ENCODE measurements at places on chromosomes 1 and 21.

DNA sequence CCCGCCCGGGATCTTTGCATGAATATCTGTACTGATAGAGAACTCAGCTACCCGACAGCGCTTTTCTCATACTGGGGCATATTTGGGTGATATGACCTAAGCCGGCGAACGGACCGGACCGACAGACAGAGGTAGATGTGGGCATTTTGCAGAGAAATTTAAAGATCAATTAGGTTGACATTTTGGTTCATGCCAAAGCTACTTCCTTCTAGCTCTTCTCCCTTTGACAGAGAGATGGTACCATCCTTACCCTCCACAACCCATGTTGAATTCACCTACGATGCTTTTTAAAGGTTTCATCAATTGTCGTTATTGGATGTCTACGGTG, 459 bp downstream of the ARV1 start:
- no peak for DNase-seq

DNA sequence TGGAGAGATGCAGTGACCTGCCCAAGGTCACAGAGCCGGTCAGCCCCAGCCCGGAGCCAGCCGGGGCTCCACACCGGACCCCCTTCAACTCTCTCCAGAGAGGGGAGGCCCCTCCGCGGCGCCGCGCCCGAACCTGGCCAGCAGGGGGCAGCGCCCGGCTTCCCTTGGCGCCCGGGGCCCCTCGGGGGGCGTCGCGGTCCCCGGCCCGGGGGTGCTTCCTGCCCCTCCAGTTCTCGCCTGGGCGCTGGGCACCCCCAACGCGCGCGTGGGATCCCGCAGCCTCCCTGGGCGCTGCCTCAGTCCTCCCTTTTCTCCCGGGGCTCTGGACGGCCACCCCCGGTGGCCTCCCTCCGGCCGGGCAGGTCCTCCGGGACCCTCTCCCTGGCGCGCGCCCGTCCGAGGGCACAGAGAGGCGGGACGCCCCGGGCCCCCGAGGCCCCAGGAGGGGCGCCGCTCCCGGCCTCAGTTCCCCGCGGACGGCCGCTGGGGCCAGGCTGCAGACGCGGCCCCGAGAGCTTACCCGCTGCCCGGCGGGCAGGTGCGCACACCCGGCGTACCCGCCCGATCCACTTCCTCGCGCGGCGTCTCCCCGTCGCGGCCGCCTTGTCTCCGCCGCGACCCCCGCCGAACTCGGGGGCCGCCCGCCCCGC, 406 bp downstream of the HTR1D start:
- peak; percentile 43 for DNase-seq

GRCh38 chr1:19384113-19384512, 72.0 kb downstream of the SLC66A1 start:
- no peak for DNase-seq

DNA sequence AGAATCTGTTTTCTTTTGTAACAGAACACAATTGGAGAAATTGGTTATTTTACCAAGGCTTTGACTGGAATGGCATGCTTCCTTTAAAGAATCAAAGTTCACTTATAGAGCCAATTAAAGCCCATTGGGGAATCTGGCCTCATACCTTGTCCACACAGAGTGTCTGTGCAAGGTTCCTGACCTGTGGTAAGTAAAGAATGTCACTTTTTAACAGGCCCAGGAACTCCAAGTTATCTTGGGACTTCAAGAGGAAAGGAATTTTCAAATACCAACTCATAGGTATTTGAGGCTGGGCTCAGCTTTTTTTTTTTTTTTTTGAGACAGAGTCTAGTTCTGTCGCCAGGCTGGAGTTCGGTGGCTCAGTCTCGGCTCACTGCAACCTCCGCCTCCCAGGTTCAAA, 2.3 kb upstream of the CATSPERE start:
- DNase-seq, result no peak

DNA sequence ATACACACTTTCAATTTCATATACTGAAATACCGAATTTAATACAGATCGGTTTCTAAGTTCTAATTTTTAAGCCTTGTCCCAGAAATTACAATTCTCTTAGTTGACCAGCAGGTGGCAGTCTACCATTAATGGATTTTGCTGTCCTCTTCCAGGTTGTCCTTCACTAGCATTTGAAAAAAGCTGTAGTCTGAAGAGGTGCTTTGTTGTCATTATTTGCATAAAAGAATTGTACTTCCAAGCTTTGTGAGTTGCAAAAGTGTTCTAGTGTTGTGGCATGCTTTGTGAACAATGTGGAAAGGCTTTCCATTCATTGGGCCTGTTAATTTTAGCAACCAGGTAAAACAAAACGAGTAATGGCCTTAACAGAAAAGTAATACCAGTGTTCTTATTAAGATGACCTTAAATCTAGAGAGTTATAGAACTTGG, 193.6 kb downstream of the RPS6KC1 start:
- peak; percentile 60 for DNase-seq

DNA sequence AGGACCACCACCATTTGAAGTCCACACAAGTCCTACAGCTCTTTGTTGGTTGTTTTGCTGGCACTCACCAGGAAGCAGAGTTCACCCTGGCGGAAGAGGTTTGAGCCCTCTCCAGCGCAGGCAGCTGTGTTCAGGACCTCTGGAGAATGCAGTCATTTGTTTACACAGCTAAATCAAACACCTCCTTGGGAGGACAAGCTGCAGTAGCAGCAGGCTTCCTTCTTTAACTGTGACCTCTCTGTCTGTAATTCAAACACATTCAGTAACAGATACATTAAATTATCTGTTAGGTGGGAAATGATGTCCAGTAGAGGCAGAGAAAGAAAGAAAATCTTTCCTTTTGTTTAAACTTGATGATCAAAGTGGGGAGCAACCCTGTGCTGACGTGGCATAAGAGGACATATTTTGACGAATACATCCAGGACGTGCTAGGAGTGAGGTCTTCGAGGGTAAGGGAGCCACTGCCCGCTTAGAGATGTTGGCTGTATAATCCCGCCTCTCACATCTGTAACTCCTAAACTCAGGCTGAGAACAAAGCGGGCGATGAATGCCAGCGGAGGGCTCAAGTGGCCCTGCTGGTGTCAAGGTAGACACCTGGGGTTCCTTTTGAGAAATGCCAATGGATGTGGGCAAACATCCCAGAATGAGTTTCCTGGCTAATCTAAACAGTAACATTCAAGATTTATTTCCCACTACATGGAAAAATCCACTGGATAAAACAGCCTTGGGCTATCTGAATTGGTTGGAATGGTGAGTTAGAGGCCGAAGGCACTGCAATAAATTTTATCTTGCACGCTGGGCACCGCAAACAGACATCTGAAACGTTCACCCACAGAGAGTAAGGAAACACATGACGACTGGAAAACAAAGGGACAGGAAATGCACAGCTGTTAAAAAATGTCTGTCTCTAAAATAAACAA, 51.7 kb downstream of the ABCA4 start:
- no peak for DNase-seq

DNA sequence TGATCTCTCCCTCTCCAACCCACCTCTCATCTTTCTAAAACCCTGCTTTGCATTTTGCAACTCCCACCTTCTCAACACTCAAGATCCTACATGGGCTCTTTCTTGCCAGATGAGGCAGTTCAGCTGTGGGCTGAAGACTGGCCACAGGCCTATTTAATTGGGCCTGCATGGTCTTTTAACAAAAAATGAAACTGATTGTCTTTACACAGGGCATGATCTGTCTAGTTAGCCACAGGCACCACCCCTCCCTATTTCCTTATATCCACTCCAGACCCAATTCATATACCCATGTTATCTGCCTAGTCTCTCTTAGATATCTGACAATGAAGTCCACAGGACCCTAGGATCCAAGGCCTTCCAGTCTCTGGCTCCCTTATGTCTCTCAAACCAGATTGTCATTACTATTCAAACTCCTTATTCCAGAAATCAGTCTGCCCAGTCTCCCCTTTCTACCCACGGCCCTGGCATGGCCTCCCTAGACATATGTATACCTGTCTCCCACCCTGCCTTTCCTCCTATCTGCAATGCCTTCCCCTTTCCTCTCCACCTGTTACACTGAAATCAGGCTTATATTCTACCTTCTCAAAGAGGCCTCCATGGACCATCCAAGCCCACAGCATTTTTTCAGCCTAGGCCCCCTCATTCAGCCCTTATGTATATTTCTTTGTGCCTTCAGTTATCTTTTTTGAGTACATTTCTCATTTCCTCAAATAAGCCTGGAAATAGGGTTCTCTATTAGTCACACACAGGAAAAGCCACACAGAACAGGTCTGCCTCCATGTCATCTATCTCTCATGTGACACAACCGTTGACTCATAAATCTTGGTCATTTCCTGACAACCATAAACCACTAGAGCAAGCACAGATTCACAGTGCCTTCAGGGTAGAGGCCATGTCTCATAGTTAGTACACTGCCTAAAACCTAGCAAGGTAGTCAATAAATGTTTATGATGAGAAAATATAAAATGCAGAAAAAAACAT, 39.0 kb downstream of the LPAR3 start:
- no peak for DNase-seq

DNA sequence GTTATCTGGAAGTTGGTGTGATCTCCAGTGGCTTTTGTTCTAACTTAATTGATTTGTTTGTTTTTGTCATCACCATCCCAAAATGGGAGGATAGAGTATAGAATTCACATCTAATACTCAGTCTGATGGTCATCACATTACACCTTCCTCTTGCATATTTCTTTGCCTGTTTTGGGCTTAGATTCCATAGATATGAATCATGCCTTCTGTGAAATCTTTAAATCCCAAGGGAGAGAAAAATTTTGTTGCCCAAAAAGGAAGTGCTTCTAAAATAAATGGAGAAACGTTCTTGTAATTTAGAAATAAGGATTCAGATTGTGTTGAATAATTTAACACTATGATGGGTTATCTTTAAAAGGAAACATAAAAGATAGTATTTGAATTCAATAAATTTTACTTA, 446.0 kb upstream of the LRRC7 start:
- DNase-seq, result no peak

GRCh38 chr1:31977385-31978131, 36.1 kb upstream of the KHDRBS1 start:
- DNase-seq, result no peak

- no peak for DNase-seq
These were observed 50.9 kb downstream of the MACO1 start for GRCh38 chr1:25481625-25482024.

GRCh38 chr1:199246716-199247115, 607.9 kb downstream of the PTPRC start:
- DNase-seq, result no peak

GRCh38 chr1:13513063-13513894, 524 bp downstream of the LRRC38 start:
- DNase-seq, result no peak

DNA sequence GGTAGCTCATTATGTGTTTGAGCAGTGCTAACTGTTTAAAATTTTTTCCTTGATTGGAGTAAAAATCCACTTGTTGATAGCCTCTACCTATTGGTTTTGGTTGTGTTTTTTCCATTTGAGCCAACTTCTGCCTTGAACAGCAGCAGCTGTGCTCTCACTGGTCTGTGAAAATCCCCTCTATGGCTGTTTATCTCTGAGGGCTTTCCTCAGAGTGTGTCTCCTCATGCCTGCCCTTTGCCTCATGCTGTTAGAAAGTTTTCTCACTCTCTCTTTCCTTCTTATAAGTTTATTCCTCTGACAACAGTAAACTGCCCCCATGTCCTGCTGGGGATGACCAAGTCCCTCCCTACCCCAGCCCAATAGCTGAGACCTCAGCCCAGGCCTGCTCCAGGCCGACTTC, 14.1 kb downstream of the REG4 start:
- DNase-seq, result no peak

- no peak for DNase-seq
These were observed 110.4 kb downstream of the RNF220 start for GRCh38 chr1:44515416-44515815.

DNA sequence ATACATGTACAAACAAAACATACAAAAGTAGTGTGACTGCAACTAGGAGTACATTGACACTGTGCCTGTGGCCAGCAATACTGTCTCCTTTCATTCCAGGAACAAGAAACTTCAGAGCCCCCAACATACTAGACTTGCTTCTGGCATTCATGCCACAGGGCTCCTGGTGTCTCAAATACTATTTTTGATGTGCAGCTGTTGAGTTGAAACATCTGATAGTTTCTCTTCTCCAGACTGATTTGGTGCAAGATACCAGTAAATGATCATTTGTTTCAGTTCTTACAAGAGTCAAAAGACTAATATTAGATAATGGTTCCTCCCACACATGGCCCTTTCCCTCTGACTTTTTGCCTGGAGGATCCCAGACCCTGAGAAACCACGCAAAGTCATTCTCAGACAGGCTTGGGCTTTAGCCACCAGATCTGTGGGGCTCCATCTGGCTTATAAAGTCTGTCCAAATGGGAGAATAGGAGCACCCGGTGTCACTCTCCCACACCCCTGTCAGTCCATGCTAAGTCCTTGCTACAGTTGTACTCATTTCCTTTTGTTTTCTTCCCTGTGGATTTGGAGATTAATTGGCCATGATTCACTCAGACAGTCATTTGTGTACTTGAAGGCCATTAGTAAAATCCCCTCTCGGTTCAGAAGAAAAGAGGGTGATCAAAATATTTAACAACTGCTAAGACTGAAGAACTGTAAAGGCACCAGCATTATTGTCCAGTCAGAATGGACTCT, 163.5 kb upstream of the RUNX1 start:
- DNase-seq, result no peak

- DNase-seq, result no peak
These were observed 10.6 kb upstream of the CAPZB start for GRCh38 chr1:19495799-19496526.

DNA sequence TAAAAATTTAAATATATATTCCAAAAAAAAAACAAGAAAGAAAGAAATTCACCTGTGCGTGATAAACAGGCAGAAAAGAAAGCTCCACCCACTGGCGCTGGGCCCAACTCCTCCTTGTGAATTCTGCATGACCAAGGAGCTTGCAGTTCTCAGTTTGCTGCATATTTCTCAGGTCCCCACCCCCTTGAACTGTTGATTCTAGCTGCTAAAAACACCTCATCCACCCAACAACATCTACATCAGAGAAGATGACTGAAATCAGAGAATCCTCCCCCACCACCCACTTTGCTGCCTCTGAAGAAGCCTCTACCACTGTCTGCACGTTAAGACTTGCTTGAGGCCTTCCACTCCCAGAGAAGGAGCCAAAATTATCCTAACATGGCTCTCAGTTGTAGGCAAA, 104.8 kb downstream of the RGS2 start:
- no peak for DNase-seq

- DNase-seq, result no peak
These were observed 25.4 kb downstream of the OLFM3 start for GRCh38 chr1:101971304-101971703.

DNA sequence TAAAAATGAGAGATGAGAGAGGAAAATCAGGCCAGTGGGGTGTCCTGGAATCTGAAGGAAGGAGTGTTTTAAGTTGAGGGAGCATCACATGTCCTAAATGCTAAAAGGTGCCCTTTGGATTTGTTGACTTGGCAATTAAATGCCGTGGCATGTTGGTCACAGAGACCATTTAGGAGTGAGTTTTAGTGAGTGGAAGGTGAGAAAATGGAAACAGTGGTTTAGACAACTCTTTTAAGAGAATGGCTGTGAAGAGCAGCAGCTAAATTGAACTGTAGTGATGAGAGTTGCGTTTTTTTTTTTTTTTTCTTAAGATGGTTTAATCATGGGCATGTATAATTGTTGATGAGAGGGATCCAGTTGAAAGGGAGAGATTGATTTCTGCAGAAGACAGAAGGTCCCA, 95.0 kb downstream of the S1PR1 start:
- no peak for DNase-seq

Measured in neural crest cell (in vitro differentiated cells).